ENCODE measurements at places on chromosomes 5 and 9.

DNA sequence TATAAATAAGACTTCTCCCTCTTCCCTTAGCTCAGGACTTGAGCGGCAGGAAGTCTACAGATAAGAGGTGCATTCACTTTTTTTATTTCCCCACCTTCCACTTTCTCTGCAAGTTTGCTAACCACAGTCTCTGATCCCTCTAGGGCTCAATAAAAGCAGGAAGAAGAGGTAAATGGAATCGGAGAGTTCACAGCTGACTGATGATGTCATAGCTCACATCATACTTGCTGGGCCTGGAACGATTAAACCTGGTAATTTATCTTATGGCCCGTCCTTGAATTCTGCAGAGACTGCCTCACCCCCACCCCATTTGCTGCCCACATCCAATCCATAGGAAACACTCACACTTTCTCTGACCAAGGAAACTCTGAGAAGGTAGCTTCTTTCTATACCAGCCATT, 62.9 kb downstream of the DRD1 start:
- no peak for DNase-seq

DNA sequence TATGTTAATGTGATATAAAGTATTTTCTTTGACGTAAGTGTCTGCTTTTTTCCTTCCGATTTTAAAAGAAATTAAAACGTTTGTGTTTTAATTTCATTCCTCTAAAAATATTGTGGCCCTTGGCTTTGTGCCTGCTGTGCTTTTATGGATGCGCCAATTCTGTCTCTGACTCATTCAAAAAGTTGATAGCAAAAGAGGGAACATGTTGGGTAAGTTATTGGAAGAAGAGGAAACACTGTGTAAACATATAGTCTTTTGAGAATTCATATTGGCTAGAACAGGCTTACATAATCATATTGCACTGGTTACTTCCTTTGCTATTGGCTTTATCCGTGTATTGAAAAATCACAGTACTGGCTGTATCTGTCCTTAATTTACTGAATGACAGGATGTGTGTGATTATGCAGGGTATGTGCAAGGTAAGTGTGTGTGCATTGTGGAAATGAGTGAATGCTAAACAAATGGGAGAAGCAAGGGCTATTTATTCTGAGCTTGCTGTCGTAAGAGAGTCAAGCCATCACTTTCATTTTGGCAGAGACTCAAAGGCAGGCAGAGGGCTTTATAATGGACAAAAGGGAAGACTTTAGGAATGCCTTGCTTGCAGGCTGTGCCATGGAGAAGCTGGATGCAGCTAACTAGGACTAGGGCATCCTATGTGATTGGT, 67.8 kb downstream of the SGCD start:
- no peak for DNase-seq

DNA sequence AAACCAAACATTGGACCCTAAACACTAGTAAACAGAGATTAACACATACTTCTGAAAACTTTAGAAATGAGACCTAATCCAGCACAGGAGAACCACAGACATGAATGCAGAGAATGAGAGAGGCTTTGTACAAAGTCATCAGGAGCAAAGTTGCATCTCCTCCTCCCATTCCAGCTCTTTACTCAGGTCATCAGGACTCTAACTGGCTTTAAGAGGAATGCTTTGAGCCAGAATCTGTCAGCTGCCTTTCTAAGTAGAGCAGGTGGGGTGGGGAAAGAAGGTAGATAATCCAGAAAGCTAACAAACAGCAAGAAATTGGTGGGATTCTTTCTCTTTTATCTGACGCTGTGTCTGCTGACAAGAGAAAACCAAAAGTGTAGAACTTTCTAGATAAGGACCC, 582.7 kb upstream of the DMAC1 start:
- no peak for DNase-seq

- no peak for DNase-seq
These were observed 42.8 kb downstream of the SNX30 start for GRCh38 chr9:112793213-112793810.

- no peak for DNase-seq
These were observed 12.0 kb upstream of the ASS1 start for GRCh38 chr9:130432796-130433167.

DNA sequence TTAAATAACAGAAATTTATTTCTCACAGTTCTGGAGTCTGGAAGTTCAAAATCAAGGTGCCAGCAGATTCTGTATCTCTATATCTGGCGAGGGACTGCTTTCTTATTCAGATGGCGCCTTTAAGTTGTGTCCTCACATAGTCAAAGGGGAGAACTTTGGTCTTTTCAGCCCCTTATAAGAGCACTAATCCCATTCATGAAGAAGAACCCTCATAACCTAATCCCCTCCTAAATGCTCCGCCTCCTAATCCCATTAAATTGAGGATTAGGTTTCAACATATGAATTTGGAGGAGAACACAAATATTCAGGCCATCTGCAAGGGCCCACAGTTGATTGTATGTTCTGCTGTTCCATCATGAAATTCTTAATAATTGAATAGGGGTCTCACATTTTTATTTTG, 10.8 kb upstream of the CCDC152 start:
- no peak for DNase-seq

DNA sequence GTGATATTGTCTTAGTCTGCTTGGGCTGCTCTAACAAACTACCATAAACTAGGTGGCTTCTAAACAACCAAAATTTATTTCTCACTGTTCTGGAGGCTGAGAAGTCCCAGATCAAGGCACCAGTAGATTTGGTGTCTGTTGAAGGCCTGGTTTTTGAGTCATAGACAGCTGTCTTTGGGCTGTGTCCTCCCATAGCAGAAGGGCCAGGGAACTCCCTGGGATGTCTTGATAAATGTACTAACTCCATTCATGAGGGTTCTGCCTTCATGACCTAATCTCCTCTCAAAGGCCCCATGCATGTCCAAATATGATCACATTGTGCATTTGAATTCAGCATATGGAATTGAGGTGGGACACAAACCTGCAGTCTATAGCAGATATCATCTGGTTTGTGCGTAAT, 121.2 kb downstream of the CHSY3 start:
- no peak for DNase-seq

DNA sequence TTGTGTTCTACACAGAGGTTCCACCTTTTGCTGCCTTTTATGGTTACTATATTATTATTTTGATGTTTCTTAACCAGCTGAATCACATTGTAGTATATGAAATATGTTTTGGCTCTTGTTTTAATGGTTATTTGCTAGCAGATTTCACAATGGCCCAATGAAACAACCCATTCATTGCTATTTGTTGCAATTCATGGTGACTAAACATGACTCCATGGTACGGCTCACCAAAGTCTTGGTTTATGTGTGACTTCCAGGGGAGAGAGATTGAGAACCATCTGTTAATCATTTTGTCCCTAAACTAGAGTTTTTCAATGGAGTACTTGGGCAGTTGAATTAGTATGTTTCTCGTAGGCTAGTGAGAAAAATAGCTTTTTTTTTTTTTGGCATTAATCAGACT, 108.4 kb downstream of the GHR start:
- no peak for DNase-seq

DNA sequence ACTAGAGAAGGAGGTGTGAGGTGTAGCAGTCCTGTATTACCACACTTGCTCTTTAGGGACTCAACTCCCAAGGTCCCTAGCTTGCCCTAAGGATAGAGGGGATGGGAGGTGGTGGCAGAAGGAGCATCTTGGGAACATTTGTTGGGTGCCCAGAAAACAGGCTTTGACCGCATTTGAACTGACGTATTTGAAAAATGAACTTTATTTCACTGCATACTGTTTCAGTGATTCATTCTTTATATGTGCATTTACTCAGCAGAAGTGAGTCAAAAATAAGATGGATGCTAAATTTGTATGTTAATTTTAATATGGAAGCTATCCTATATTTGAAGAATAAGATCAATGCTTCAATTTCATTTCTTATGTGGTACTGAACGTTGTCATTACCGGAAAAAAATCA, 18.7 kb downstream of the DMRT3 start:
- DNase-seq, result no peak

- no peak for DNase-seq
These were observed 594.7 kb upstream of the CCNG1 start for GRCh38 chr5:162842727-162843126.

- DNase-seq, result peak; percentile 11
These were observed 23.4 kb downstream of the MINAR2 start for GRCh38 chr5:129771058-129771838.

DNA sequence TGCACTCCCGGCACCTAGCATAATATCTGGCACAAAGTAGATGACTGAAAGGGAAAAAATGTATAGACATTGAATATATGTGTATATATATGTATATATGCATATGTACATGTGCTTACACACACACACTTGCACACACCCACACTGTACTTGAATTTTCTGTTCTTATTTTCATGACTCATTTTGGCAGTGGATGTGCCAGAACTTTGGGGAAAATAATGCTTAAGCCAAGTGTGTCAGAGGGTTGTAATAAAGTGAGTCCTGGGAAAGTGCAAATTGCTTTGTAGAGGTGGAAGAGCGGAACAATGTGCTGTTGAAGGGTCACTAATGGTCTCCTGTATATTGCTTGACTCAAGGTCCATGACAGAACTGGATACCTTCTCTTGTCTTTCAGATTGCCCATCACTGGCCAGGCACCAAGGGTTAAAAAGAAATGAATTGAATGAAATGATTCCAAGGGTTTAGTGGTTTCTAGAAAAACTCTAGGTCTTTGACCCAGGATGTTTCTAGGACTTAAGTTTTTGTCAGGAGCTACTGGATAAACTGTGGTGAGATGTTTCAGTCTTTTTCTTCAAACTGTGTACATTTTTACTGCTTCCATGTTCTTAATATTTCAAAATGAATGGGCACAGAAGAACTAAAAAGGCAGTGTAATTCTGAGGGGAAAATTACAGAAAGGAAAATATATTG, 129.9 kb upstream of the MOCS2 start:
- DNase-seq, result no peak

GRCh38 chr5:131373265-131373664, 109.4 kb downstream of the CDC42SE2 start:
- DNase-seq, result no peak

DNA sequence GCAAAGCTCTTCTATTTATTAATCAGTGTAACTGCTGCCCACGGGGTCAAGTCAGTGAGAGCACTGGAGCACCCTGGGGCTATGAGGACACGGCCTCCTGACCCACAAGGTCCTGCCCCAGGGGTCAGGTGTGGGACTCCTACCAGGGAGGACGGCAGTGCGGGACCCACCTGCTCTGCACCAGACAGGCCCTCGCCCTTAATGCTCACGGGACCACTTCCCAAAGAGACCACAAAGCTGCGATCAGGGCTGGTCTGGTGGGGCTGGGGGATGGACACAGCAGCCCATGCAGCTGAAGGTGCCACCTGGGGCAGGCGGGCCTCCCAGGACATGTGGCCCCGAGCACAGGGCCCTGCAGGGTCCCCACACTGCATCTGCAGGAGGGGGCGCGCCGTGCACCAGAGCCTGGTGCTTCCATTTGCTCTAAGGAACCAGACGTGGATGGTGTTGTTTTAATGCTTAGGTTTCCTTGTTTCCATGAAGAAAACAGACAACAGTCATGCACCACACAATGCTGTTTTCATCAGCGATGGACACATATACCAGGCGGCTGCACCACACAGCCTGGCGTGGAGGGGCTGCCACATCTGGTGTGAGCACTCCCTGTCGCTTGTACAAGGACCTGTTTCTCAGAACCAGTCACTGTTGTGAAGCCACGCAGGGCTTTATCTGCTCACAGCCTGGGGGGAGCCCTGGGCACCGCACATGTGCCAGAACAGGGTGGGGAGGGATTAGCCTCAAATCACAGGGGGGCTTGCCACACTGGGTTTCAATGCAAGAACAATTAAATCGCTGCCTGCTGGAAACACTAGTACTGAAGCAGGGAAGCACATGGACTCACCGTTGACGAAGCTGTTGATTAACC, 22.6 kb downstream of the CLPTM1L start:
- no peak for DNase-seq

- DNase-seq, result no peak
These were observed 19.9 kb downstream of the LHX3 start for GRCh38 chr9:136185066-136185465.

- no peak for DNase-seq
These were observed 383.4 kb downstream of the MLLT3 start for GRCh38 chr9:20238921-20239320.

- no peak for DNase-seq
These were observed 66.0 kb downstream of the AMBP start for GRCh38 chr9:114012126-114012525.

DNA sequence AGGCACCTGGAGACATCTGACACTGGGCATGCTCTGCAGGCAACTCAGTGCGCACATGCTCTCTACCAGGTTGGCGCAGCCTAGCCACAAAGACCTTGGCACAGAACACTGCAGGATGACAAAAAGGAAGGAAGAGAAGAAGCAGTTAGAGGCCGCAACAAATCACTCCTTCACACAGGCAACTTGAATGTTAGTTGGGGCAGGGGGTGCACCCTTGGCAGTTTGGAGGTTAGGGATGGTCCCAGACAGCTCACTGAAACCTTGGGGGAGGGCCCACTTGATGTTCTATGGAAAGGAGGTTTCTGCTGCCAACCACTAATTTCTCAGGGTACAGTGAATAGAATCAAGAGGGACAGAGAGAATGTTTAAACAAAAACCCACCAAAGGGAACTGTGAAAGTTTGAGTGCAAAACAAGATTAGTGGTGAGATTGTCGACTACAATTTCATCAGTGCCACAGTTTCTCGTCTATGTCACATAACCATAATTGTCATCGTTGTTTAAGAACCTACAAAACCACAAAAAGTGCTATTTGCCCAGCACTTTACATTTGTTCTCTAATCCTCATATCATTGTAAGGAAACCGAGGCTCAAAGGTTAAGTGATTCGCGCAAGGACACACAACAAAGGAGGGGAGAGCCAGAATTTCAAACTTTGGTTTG, 48.7 kb downstream of the FBXW11 start:
- DNase-seq, result no peak

DNA sequence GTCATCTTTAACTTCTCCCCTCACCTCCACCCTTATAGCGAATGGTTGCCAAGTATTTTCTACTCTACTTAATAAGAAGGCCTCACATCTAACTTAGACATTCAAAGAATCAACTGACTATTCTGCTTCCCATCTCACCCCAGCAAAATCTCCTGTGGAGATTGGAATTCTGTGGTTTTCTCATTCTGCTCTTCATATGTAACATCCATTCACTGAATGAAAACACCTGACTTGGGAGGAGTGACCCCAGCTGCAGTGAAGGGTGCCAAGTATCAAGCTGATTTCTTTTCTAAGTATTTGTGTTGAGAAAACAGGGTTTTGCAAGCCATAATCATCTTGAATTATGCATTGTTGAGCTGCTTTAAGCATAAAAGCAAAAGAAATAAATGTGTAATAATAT, 42.5 kb upstream of the TAF1L start:
- no peak for DNase-seq

Measured in NCI-H1048 (cell line).